Naive thymus-derived CD8-positive, alpha-beta T cell (primary cell): ENCODE measurements at places on chromosomes 6 and 20.
A peak's percentile ranks its signal among the peaks of the same experiment; 100 is the strongest.

DNA sequence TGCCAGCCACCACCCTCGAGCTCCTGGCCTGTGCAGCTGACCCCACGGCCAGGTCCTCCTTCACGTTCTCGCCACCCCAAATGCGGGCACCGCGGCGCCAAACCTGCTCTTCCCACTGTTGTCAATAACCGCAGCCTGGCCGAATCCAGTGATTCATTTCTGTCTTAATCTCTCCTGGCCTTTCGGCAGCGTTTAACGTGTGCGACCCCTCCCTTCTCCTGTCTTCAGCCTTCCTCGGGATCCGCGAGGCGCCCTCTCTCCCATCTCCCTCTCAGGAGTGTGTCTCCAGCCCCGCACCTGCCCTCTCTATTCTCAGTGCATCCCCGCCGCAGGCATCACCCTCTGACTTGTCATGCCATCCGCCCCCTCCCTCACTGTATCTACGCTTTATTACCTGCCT lies 91.4 kb downstream of the THBS2 start:
- H3K4me1 ChIP-seq, result no peaks in the 10 kb centered on the region
- no peaks in the 10 kb centered on the region for H3K27me3 ChIP-seq
- no peak overlapping the region for H3K4me3 ChIP-seq
- no peak overlapping the region for H3K27ac ChIP-seq

DNA sequence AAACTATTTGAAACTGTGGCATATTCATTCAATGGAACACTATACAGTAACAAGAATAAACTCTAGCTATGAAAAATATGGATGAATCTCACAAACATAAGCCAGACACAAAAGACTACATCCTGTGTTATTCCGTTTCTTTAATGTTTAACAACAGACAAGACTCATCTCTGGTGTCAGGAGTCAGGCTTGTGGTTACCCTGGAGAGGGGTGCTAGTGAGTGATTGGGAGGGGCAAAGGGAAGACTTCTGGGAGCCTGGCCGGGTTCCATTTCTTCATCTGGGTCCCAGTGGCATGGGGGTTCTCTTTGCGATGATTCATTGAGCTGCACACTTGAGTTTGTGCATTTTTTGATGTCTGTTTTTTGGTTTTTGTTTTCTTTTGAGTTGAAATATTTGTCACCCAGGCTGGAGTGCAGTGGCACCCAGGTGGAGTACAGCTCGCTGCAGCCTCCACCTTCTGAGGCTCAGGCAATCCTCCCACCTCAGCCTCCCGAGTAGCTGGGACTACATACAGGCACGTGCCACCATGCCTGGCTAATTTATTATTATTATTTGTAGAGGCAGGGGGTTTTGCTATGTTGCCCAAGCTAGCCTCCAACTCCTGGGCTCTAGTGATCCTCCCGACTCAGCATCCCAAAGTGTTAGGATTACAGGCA lies 21.2 kb upstream of the TTPAL start:
- H3K27ac ChIP-seq, result no peak overlapping the region
- no peaks in the 10 kb centered on the region for H3K4me1 ChIP-seq
- H3K27me3 ChIP-seq, result no peaks in the 10 kb centered on the region
- H3K4me3 ChIP-seq, result no peak overlapping the region
- no peak for DNase-seq
- H3K36me3 ChIP-seq, result no peaks in the 10 kb centered on the region

DNA sequence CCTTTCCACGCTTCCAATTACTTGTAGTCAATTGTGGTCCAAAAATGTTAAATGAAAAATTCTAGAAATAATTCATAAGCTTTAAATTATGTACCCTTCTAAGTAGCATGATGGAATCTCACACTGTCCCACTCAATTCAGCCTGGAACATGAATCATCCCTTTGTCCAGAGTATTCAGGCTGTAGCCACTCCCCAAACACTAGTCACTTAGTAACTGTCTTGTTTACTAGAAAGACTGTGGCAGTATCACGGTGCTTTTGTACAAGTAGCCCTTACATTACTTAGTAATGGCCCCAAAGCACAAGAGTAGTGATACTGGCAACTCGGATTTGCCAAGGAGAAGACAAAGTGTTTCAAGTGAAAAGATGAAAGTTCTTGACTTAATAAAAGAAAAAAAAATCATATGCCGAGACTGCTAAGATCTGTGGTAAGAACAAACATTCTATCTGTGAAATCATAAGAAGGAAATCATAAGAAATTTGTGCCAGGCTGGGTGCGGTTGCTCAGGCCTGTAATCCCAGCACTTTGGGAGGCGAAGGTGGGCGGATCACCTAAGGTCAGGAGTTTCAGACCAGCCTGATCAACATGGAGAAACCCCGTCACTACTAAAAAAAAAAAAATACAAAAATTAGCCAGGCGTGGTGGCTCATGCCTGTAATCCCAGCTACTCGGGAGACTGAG lies 168.5 kb upstream of the SIM1 start:
- DNase-seq, result no peak
- H3K4me1 ChIP-seq, result no peaks in the 10 kb centered on the region
- no peaks in the 10 kb centered on the region for H3K27me3 ChIP-seq
- no peak overlapping the region for H3K4me3 ChIP-seq

- H3K36me3 ChIP-seq, result no peaks in the 10 kb centered on the region
- no peak for DNase-seq
- peaks cover 3% of the 10 kb centered on the region for H3K4me1 ChIP-seq
These were observed 13.9 kb upstream of the IPCEF1 start for GRCh38 chr6:154370545-154370944.

- H3K4me3 ChIP-seq, result no peak overlapping the region
- no peak for DNase-seq
- H3K27ac ChIP-seq, result no peak overlapping the region
- H3K4me1 ChIP-seq, result peaks cover 5% of the 10 kb centered on the region
- no peaks in the 10 kb centered on the region for H3K27me3 ChIP-seq
- peaks cover 34% of the 10 kb centered on the region for H3K36me3 ChIP-seq
These were observed 358.5 kb downstream of the ZFAND3 start for GRCh38 chr6:38177882-38178583.

DNA sequence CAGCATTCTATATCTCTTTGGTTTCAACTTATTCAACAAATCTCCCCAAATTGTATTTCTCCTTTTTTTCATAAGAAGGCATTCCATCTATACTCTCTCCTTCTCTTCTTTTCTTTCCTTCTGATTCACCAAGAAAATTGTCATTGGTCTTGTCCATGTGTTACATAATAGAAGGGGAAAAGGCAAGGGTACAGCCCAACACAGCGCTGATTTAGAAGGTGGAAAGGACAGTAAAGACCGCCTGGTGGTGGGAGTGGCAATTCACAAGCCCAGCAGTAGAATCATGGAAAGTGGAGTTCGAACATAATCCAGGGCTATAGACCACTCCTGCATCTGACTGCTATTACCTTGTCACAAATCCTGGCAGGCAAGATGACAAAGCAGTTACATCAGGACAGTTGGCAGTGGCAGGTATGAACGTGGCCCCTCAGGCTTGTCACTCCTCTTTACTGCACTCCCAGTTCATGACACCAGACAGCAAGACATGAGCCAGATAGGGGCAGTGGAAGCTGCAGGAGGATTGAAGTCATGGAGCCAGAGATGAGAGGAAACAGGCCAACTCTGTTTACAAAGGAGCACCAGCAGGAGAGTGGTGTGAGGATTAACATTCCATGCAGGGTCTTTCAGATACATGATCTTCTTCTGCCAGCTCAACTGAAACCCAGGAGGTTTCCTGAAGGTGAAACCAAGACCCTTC lies 2.1 kb upstream of the TNFAIP3 start:
- peak overlapping the region; percentile 99 for H3K27ac ChIP-seq
- peaks cover 51% of the 10 kb centered on the region for H3K4me1 ChIP-seq
- no peaks in the 10 kb centered on the region for H3K27me3 ChIP-seq
- H3K36me3 ChIP-seq, result peaks cover 10% of the 10 kb centered on the region
- H3K4me3 ChIP-seq, result no peak overlapping the region
- DNase-seq, result no peak

DNA sequence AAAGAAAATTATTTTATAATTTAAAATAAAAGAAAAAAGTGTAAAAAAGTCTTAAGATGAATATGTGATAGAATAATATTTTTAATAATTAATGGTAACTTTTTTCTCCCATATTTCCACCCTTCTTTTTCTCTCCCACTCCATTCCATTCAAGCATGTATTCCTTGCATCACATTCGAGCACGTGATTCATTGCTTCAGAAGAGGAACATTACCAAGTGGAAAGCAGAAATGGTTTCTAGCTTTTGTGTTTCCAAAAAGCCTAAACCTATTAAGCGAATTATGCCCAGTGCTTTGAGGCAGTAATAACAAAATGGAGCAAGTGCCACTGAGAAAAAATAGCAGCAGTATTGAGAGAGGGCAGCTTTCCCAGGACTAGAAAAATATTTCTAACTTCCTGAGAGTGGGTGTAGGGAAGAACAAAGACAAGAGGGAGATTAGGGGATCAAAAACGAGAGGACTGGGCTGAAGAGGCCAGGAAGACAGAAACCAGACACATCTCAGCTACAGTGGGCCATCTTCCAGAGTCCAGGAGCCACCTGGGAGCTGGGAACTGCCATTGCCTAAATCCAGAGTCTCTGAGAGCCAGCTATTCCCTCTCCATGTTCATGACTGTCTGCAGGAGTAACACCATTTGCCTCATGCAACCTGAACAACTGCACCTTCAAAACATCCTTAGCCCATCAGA lies 15.0 kb upstream of the AKIRIN2 start:
- DNase-seq, result no peak
- H3K4me3 ChIP-seq, result no peak overlapping the region
- no peaks in the 10 kb centered on the region for H3K27me3 ChIP-seq
- no peak overlapping the region for H3K27ac ChIP-seq
- no peaks in the 10 kb centered on the region for H3K36me3 ChIP-seq

GRCh38 chr20:32706486-32706885 lies 32.7 kb upstream of the C20orf203 start:
- peaks cover 60% of the 10 kb centered on the region for H3K36me3 ChIP-seq
- H3K27me3 ChIP-seq, result no peaks in the 10 kb centered on the region
- no peak overlapping the region for H3K27ac ChIP-seq
- H3K4me3 ChIP-seq, result no peak overlapping the region
- no peaks in the 10 kb centered on the region for H3K4me1 ChIP-seq

DNA sequence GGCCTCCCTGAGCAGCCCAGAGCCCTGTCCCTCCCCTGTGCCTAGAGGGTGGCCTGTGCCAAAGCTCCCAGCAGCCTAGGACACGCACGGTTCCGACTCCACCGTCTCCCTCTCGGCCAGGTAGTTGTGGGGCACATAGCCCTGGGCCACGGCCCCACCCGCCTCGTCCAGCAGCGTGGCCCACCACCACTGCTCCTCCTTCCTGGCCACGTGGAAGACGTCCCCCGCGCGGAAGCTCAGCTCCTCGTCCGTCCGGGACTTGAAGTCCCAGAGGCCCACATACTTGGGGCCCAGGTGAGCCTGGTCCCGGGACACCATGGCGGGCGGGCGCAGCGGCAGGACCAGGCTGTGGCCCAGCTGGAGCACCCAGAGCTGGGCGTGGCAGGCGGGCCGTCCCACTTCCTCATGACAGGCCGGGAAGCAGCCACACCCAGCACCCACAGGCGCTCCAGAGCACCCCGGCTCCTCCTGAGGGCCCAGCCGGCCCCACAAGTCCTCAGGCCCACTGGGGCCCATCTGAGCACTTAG lies at the start of gene PTK6:
Gene PTK6, minus strand, starts transcription at position 380 of the 528 bp plus-strand sequence. Its CDS starts 62 bp downstream, at position 318.
- H3K27me3 ChIP-seq, result no peaks in the 10 kb centered on the region
- peak within 1 kb of the TSS; percentile 64 for H3K4me3 ChIP-seq
- peaks cover 20% of the 10 kb centered on the region for H3K4me1 ChIP-seq

DNA sequence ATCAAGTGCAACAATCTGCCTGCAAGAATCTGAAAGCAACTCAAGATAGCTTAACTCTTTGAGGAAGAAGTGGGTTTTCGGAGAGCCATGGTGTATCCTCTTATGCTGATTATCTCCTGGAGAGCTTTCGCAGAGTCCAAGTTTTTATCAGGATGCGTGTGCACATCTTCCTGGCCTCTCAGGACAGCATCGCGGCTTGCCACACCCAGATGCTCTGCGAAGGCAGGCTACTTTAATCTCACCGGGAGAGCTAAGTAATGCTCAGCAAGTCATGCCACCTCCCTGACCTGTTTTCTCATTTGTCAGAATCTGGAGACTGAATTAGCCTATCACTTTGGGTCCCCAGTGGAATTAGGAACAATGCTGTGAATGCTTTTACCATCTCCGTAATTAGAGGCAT lies 52.9 kb downstream of the TTI1 start:
- peaks cover 23% of the 10 kb centered on the region for H3K36me3 ChIP-seq
- H3K27ac ChIP-seq, result no peak overlapping the region
- no peaks in the 10 kb centered on the region for H3K27me3 ChIP-seq
- H3K4me1 ChIP-seq, result peaks cover 19% of the 10 kb centered on the region
- DNase-seq, result no peak

DNA sequence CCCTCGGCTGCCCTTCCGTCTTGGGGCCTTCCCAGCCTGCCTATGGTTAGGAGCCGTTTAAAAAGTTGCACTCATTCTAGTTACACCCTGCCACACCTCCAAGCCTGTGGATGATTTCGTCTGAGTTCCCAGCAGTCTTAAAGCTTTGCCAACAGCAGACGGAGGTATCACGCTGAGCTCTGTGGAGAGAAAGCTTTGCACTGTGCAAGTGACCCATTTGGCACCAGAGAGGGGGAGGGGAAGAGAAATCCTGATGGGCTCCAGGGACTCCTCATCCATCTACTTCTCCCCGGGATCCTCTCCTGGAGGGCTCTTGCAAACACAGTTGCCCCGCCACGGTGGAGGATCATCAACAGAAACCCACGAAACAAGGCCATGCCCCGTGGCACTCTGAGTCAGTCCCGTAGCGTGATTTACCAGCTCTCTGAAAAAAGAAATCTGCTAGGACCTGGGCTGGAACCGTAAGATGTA lies 98.8 kb upstream of the CITED2 start:
- no peak overlapping the region for H3K27ac ChIP-seq
- no peak overlapping the region for H3K4me3 ChIP-seq
- DNase-seq, result no peak

- no peaks in the 10 kb centered on the region for H3K27me3 ChIP-seq
- H3K4me1 ChIP-seq, result peaks cover 6% of the 10 kb centered on the region
- H3K27ac ChIP-seq, result no peak overlapping the region
These were observed 19.7 kb upstream of the GSTA4 start for GRCh38 chr6:53014744-53015143.

DNA sequence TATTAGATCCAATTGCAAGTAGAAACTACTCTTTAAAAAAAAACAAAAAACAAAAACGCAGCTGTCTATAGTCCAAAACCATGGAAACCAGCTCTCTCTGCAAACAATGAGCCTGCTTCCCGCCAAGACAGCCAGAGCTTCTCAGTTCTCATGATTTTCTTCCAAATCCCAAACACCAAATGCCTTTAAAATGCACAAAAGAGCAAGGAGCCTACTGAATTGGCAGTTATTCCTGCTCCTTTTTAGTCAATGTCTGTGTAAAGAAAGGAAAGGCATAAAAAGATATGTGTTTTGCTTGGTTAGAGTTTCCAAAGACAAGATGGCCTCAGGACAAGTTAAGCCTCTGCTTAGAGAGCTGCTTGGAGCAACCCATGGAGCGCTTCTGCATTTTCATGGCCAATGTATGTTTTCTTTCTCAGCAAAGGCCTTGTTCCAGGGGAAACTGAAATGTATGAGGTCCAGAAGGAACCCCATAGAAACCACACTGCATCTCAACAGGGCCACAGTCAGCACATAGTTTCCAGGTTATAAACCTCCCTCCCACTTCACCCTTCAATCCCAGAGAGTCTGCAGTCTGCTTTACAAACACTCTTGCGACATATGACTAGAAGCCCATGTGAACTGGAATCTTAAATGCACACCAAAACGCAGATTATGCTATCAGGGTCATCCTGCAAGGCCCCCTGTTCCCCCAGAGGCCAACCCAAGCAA lies 209.3 kb upstream of the TAB2 start:
- peaks cover 12% of the 10 kb centered on the region for H3K4me1 ChIP-seq
- H3K4me3 ChIP-seq, result no peak overlapping the region
- H3K27me3 ChIP-seq, result peaks cover 1% of the 10 kb centered on the region
- H3K36me3 ChIP-seq, result no peaks in the 10 kb centered on the region

GRCh38 chr6:101085327-101085726 lies 204.2 kb upstream of the ASCC3 start:
- no peaks in the 10 kb centered on the region for H3K4me1 ChIP-seq
- H3K4me3 ChIP-seq, result no peak overlapping the region
- H3K36me3 ChIP-seq, result peaks cover under 1% of the 10 kb centered on the region
- peaks cover 10% of the 10 kb centered on the region for H3K27me3 ChIP-seq
- H3K27ac ChIP-seq, result no peak overlapping the region
